Neural progenitor cell (in vitro differentiated cells): ENCODE measurements at places on chromosomes 6 and 20. TPM values are rescaled to one million over a fixed set of nuclear protein-coding genes. Genes with fewer than 3 reads are reported as not detected.

The SLC26A8 gene
- 0.13 and 0.25 TPM in 2 replicates for total RNA-seq

The COMMD7 gene
- total RNA-seq: 39.4 and 44.4 TPM in 2 replicates

The OOEP gene
- not detected in 2 replicates for total RNA-seq

The CALHM6 gene
- 1.3 TPM in 1 of 2 replicates, not detected in the other for total RNA-seq

The TINAG gene
- not detected in 2 replicates for total RNA-seq

The ESR1 gene
- 0.03 TPM in 1 of 2 replicates, not detected in the other for total RNA-seq

The WFDC2 gene
- total RNA-seq: 2.7 and 5.8 TPM in 2 replicates

The TJAP1 gene
- total RNA-seq: 12.9 and 31.4 TPM in 2 replicates

The OR12D3 gene
- not detected in 2 replicates for total RNA-seq

DNA sequence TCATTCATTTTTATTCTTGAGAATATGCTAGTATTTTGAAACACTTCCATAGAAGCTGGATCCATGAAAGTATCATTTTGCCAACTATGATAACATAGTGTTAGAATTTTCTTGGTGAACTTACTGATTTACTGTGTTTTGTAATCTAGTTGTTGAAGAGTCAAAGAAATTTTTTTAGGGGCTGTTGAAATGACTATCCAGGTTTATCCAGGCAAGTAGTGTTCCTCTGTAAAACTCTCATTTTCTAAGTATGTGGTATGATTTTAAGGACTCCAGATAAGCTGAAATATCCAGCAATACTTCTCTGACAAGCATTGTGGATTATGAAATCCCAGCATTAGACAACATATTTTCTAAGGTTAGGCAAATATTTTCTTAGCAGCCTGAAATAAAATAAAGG is 95.9 kb downstream of the GRIK2 start:
- H3K27me3 ChIP-seq: no peaks in the 10 kb centered on the region
- no peaks in the 10 kb centered on the region for H3K36me3 ChIP-seq
- no peaks in the 10 kb centered on the region for H3K4me1 ChIP-seq
- no peak for DNase-seq

- H3K4me3 ChIP-seq: no peak overlapping the region
- H3K4me1 ChIP-seq: peaks cover 22% of the 10 kb centered on the region
- no peak for DNase-seq
- H3K27ac ChIP-seq: no peak overlapping the region
Observed at GRCh38 chr20:61306937-61307475, 54.9 kb downstream of the CDH4 start.

DNA sequence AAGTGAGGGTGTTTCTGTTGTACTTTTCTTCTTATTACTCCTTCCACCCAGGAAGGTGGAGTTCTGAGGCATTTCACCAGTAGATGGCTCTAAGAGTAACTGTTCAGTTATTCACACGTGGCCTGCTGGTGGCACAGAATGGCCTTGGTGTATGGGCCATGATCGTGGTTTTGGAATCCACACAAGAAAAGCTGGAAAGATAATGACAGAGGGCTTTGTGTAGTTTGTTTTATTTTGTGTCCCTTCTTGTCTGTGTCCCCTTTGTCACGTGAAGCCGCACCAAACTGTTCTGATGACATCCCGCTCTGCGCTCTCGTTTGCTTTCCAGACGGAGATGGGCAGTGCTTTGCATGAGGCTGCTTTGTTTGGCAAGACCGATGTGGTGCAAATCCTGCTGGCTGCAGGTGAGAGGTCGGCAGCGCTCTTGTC is 93.4 kb downstream of the ANKS1A start:
- H3K36me3 ChIP-seq: no peaks in the 10 kb centered on the region
- peak; percentile 26 for DNase-seq
- no peaks in the 10 kb centered on the region for H3K4me1 ChIP-seq
- no peak overlapping the region for H3K27ac ChIP-seq

- H3K4me3 ChIP-seq: no peak overlapping the region
- no peaks in the 10 kb centered on the region for H3K36me3 ChIP-seq
Observed at GRCh38 chr20:38874460-38875174, 51.6 kb upstream of the FAM83D start.

- no peak overlapping the region for H3K4me3 ChIP-seq
- DNase-seq: no peak
- H3K4me1 ChIP-seq: no peaks in the 10 kb centered on the region
- H3K27me3 ChIP-seq: no peaks in the 10 kb centered on the region
Observed at GRCh38 chr6:54491431-54491830, 183.2 kb downstream of the TINAG start.

DNA sequence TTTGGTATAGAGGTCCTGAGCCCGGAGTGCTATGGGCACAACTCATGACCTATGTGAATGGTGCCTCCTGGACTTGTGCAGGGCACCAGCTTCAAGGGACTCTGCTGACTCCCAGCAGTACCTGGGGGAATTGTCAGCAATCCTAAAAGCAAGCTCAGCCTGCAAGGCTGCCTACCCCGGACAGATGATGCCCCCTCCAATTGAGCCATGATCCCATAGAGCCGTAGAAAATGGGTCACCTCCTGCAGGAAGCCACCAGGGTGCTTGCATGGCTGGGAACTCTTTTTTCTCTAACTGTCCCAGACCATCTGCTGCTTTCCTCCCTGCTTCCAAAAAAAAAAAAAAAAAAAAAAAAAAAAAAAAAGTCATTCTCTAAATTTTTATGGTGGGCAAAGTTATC is 12.9 kb upstream of the PRND start:
- H3K4me1 ChIP-seq: peaks cover 11% of the 10 kb centered on the region
- no peaks in the 10 kb centered on the region for H3K36me3 ChIP-seq
- no peaks in the 10 kb centered on the region for H3K27me3 ChIP-seq
- no peak overlapping the region for H3K4me3 ChIP-seq
- DNase-seq: no peak

DNA sequence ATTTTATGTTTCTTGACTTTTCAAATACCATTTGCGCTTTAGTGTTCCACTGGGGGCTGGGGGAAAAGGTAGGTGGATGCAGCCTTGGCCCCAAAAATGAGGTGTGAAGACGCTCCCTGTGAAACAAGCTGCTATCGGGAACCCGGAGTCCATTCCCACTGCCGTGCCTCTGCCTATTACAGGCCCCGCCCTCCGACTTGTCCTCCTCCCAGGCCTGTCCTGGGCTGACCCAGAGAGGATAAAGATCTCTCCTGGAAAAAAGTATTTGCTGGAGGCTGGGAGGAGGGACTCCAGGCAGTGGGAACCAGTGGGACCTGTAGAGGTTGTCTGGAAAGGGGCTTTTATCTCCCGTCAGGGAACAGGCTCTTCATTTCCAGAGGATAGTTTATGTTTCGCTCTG is 215.0 kb downstream of the SLC24A3 start:
- H3K36me3 ChIP-seq: no peaks in the 10 kb centered on the region
- no peak overlapping the region for H3K27ac ChIP-seq
- peak; percentile 43 for DNase-seq
- peaks cover 35% of the 10 kb centered on the region for H3K4me1 ChIP-seq
- H3K27me3 ChIP-seq: no peaks in the 10 kb centered on the region

GRCh38 chr6:109166673-109167072 is 71.4 kb downstream of the CEP57L1 start:
- no peak for DNase-seq
- no peaks in the 10 kb centered on the region for H3K27me3 ChIP-seq
- H3K4me3 ChIP-seq: no peak overlapping the region
- H3K4me1 ChIP-seq: peaks cover 8% of the 10 kb centered on the region

DNA sequence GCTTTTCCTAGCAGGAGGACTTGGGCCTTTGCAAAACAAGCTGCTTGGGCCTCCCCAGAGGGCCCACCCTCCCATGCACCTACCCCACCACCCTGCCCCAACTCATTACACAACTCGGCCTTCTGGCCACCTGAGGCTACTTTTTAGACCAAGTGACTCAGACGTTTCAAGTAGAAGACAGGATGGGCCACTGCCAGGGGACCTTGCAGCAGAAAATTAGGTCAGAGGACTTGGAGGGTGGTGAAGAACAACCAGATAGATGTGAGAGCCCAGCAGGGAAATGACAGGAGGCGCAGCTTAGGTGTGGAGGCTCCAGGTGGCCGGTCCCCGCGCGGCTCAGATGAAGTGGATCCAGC is 1.4 kb downstream of the PPP1R3D start:
- DNase-seq: no peak
- peaks cover 65% of the 10 kb centered on the region for H3K27me3 ChIP-seq
- H3K27ac ChIP-seq: no peak overlapping the region
- H3K4me1 ChIP-seq: peaks cover 9% of the 10 kb centered on the region
- H3K36me3 ChIP-seq: no peaks in the 10 kb centered on the region

- H3K36me3 ChIP-seq: no peaks in the 10 kb centered on the region
- H3K4me1 ChIP-seq: no peaks in the 10 kb centered on the region
- H3K27ac ChIP-seq: no peak overlapping the region
- H3K27me3 ChIP-seq: no peaks in the 10 kb centered on the region
- DNase-seq: no peak
Observed at GRCh38 chr6:132209351-132209750, 191.9 kb downstream of the MOXD1 start.

GRCh38 chr6:167858086-167858591 is 31.4 kb downstream of the AFDN start:
- H3K4me3 ChIP-seq: no peak overlapping the region
- H3K36me3 ChIP-seq: no peaks in the 10 kb centered on the region
- H3K27ac ChIP-seq: no peak overlapping the region
- DNase-seq: no peak
- peaks cover 47% of the 10 kb centered on the region for H3K4me1 ChIP-seq
- H3K27me3 ChIP-seq: no peaks in the 10 kb centered on the region

- H3K36me3 ChIP-seq: no peaks in the 10 kb centered on the region
- peaks cover 14% of the 10 kb centered on the region for H3K4me1 ChIP-seq
- H3K27me3 ChIP-seq: no peaks in the 10 kb centered on the region
- DNase-seq: peak; percentile 14
Observed at GRCh38 chr6:148935705-148936435, 189.0 kb downstream of the UST start.

DNA sequence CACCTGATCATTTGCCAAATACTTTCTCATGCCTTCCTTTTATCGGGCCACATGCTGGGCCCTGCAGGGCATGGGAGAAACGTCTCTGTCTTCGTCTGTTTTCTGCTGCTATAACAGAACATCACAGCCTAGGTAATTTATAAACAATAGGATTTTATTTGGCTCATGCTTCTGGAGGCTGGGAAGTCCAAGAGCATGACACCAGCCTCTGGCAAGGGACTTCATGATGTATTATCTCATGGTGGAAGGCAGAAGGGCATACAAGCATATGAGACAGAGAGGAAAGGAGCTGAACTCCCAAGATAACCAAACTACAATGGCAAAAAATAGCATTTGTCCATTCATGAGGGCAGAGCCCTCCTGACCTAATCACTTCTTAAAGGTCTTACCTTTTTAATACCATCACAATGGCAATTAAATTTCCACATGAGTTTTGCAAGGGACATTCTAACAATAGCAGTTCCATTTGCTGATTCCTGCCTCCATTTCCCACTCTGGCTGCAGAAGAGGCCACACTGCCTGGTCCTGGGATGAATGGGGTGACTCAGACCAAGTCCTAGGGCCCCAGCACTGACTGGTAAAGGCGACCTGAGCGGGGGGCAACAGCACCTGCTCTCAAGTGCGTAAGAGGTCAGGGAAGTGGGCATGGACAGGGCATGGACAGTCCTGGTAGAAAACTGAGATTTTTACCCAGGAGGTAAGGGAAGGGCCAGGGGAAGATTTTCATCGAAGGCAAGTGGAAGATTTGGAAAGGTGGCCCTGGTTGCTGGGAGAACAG is 5.1 kb upstream of the ZBP1 start:
- no peaks in the 10 kb centered on the region for H3K27me3 ChIP-seq
- H3K4me1 ChIP-seq: no peaks in the 10 kb centered on the region
- DNase-seq: no peak
- no peaks in the 10 kb centered on the region for H3K36me3 ChIP-seq
- H3K27ac ChIP-seq: no peak overlapping the region

GRCh38 chr6:98946266-98946878 is 1.4 kb downstream of the FBXL4 start:
- no peak for DNase-seq
- no peak overlapping the region for H3K27ac ChIP-seq
- no peaks in the 10 kb centered on the region for H3K36me3 ChIP-seq

DNA sequence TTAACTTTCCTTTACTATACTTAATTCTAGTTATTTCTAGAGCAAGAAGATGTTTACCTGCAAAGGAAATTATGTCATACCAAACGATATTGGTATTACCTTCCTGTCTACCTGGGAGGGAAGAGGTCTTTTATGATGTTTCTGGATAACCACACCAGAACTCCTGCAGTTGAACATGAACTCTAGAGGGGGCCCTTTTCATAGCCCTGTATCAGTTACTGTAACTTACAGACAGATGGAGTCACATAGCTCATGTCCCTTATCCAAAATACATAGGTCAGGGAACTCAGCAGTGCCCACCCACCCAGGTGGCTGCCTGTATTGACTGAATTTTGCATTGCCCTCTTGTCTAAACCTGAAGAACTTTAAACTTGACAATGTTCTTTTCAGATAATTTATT is 35.1 kb upstream of the MYL9 start:
- no peak for DNase-seq
- no peaks in the 10 kb centered on the region for H3K4me1 ChIP-seq
- H3K36me3 ChIP-seq: peaks cover 6% of the 10 kb centered on the region
- H3K27ac ChIP-seq: no peak overlapping the region
- H3K4me3 ChIP-seq: no peak overlapping the region

DNA sequence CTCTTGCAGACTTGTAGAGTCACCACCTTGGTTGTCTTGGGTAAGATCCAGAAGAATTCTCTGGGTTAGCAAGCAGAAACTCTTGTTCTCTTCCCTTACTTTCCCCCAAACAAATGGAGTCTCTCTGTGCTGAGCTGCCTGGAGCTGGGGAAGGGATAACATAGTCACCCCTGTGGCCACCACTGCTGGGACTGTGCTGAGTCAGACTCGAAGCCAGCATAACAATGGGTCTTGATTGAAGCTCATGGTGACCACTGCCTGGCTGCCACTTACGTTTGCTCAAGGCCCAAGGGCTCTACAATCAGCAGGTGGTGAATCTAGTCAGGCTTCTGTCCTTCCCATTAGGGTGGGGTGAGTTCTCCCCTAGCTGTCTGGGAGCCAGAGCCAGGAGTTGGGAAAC is 15.4 kb upstream of the ERVFRD-1 start:
- peaks cover 6% of the 10 kb centered on the region for H3K4me1 ChIP-seq
- no peak overlapping the region for H3K27ac ChIP-seq
- no peak overlapping the region for H3K4me3 ChIP-seq
- no peaks in the 10 kb centered on the region for H3K36me3 ChIP-seq
- no peak for DNase-seq

- H3K27ac ChIP-seq: no peak overlapping the region
- no peaks in the 10 kb centered on the region for H3K36me3 ChIP-seq
- no peak overlapping the region for H3K4me3 ChIP-seq
Observed at GRCh38 chr6:33995309-33996119, 150.4 kb downstream of the GRM4 start.
